ENCODE measurements at places on chromosomes 4 and X. TPM values are rescaled to one million over a fixed set of nuclear protein-coding genes. Genes with fewer than 3 reads are reported as not detected.

DNA sequence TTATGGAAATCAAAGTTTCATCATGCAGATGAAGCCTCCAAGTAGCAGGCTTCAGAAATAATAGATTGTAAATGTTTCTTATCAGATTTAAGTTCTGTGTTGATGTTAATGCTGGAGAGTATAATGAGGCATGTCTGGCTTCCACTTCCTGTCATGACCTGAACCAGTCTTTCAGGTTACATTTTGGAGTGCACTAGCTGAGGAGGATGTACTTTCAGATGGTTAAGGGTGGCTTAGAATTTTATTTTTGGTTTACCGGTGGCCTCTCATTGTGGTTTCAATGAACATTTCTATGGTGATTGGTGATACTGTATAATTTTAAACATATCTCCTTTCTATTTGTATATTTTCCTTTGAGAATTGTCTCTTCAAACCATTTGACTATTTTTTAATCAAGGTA is 890.4 kb downstream of the SH3BGRL start:
- no peak overlapping the region for H3K4me3 ChIP-seq
- H3K4me1 ChIP-seq = no peaks in the 10 kb centered on the region
- H3K27me3 ChIP-seq = peaks cover 1% of the 10 kb centered on the region
- no peaks in the 10 kb centered on the region for H3K36me3 ChIP-seq
- no peak overlapping the region for H3K27ac ChIP-seq
- DNase-seq = no peak

- H3K36me3 ChIP-seq = no peaks in the 10 kb centered on the region
- H3K27me3 ChIP-seq = no peaks in the 10 kb centered on the region
- DNase-seq = no peak
- peak overlapping the region; percentile 80 for H3K27ac ChIP-seq
Observed at GRCh38 chrX:105837232-105837631, 14.9 kb downstream of the NRK start.

SPANXN4 gene
- total RNA-seq = not detected

DNA sequence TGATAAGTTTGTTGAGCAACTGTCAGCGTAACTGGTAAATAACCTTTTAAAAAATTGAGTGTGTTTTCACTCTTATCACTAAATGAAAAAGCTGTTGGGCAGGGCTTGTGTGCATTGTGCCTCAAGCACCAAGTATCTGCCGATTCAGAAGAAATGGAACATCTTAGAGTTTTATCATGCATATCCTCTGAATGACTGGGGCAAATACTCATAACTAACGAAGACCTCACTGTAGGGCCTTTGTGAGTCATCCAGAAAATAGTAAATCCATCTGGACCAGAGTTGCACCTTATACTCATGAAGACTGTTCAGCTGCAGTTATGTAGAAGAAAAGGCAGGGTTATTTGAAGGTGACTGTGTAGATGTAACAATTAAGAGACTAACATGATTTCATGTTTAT is 222.1 kb downstream of the CAMK2D start:
- peaks cover 39% of the 10 kb centered on the region for H3K4me1 ChIP-seq
- H3K27ac ChIP-seq = no peak overlapping the region
- peaks cover 6% of the 10 kb centered on the region for H3K36me3 ChIP-seq
- no peaks in the 10 kb centered on the region for H3K27me3 ChIP-seq

FAT1 gene
- 663 TPM for total RNA-seq

DNA sequence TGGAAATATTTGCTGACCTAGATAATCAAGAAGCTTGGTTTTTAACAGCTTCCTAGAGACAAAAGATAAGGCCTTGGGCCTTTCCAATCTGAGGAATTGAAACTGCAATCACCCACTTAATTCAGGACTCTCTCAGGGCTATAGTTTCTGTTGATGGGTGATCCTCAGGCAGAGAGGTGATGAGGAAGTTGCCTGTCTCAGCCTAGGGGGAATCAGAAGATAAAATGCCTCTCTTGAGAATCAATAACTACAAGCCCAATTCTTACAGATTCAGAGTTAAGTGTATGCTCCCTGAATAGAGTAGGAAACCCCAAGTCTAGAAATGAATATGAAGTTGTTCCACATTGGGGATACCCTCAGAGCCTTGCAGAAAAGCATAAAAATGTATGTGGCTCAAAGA is 45.5 kb downstream of the NFKB1 start:
- H3K27ac ChIP-seq = no peak overlapping the region
- H3K4me1 ChIP-seq = peaks cover 6% of the 10 kb centered on the region
- H3K27me3 ChIP-seq = no peaks in the 10 kb centered on the region
- H3K4me3 ChIP-seq = no peak overlapping the region
- peaks cover 9% of the 10 kb centered on the region for H3K36me3 ChIP-seq
- no peak for DNase-seq

- peaks cover 4% of the 10 kb centered on the region for H3K27me3 ChIP-seq
- H3K4me1 ChIP-seq = no peaks in the 10 kb centered on the region
- no peak overlapping the region for H3K27ac ChIP-seq
- no peaks in the 10 kb centered on the region for H3K36me3 ChIP-seq
- H3K4me3 ChIP-seq = no peak overlapping the region
Observed at GRCh38 chr4:74548561-74548960, 103.6 kb downstream of the AREG start.

DNA sequence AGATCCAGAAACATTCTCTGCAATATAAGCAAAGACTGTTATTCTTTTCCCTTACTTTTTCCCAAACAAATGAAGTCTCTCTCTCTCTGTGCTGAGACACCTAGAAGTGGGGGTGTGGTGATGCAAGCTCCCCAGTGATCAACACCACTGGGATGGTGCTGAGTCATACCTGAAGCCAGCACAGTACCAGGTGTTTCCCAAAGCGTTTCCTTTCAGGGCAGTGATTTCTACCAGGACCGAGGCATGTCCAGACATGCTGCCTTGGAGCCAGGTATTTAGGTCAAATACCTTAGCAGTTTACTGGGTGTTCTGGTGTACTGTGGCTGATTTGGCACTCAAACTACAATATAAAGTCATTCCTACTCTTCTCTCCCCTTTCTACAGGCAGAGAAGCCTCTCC is 726.5 kb downstream of the FAM133A start:
- no peak overlapping the region for H3K4me3 ChIP-seq
- H3K4me1 ChIP-seq = no peaks in the 10 kb centered on the region
- no peaks in the 10 kb centered on the region for H3K36me3 ChIP-seq
- H3K27ac ChIP-seq = no peak overlapping the region
- H3K27me3 ChIP-seq = peaks cover 2% of the 10 kb centered on the region

GRCh38 chr4:117293784-117294183 is 208.4 kb upstream of the TRAM1L1 start:
- H3K27ac ChIP-seq = no peak overlapping the region
- no peaks in the 10 kb centered on the region for H3K36me3 ChIP-seq
- no peak for DNase-seq
- no peaks in the 10 kb centered on the region for H3K27me3 ChIP-seq

DNA sequence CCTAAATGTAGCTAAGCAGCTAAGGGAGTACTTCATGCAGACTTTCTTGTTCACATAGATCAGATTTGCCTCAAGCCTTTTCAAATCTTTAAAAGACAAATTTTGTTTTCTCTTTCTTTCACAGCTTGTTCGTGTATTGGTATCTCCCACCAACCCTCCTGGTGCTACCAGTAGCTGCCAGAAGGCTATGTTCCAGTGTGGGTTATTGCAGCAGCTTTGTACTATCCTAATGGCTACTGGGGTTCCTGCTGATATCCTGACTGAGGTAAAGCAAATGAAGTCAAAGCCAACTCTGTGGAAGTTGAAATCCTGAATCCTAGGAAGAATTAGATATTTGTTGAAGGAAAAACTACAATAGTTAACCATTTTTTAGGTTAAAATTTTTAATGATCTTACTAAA is 62.6 kb downstream of the USO1 start:
- H3K4me1 ChIP-seq = peaks cover 2% of the 10 kb centered on the region
- DNase-seq = no peak
- H3K27me3 ChIP-seq = no peaks in the 10 kb centered on the region
- H3K4me3 ChIP-seq = no peak overlapping the region

DNA sequence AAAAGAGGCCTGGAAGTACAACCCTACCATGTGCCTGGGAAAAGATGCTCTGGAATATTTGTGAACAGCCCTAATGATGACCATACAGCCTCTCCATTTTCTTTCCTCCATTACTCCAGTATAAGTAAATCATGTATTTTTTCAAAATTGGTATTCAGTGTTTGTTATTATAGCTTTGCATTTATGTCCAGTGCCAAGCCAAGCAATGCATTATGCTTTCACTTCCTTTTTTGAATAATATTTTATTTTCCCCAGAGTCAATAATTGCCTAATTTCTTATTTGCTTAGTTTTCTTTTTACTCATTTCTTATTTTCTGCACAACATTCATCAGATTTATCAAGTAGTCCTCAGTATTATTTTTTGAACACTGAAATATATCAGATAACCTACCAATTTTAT is 49.3 kb upstream of the EOLA2 start:
- H3K36me3 ChIP-seq = no peaks in the 10 kb centered on the region
- no peak overlapping the region for H3K27ac ChIP-seq
- H3K4me1 ChIP-seq = peaks cover 2% of the 10 kb centered on the region
- H3K4me3 ChIP-seq = no peak overlapping the region
- no peak for DNase-seq

DNA sequence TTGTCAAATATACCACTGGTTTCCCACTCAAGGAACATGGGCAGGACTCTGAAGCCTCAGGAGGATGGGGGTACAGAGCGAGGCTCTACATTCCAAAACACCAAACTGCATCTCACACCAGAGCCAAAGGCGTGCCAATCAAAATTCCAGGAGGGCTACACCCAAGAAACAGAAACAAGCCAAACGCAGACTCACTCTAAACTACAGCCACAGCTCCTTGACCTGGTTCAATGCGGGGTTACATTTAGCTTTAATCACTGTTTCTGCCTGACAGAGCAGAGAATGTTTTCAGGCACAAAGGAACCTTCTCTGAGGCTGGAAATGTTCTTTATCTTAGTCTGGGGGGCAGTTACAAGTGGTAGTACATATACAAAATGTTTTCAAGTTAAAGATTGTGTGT is 2121.5 kb upstream of the AGA start:
- no peaks in the 10 kb centered on the region for H3K27me3 ChIP-seq
- peaks cover 1% of the 10 kb centered on the region for H3K36me3 ChIP-seq
- no peak overlapping the region for H3K4me3 ChIP-seq
- H3K4me1 ChIP-seq = no peaks in the 10 kb centered on the region
- DNase-seq = no peak
- H3K27ac ChIP-seq = no peak overlapping the region

DNA sequence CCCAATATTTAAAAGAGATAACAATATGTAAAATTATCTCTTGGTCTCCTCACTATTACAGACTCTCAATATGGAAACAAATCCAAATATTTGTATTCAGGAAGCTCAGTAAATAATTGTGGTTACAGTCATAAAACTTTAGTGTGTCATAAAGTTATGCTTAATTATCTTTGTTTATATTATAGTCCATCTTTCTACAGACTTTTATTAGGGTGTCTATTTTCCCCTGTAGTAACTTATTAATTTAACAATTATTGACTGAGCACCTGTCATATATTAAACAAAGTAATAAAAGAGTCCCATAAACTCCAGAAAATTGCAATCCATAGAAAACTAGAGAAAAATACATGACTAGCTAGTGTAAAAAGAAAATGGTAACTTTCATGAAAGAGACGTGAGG is 61.6 kb upstream of the GPM6A start:
- H3K4me1 ChIP-seq = peaks cover 6% of the 10 kb centered on the region
- H3K4me3 ChIP-seq = no peak overlapping the region
- no peaks in the 10 kb centered on the region for H3K36me3 ChIP-seq
- DNase-seq = no peak

FAM193A gene
- total RNA-seq = 24.9 TPM

NDP gene
- 1.7 TPM for total RNA-seq

- H3K36me3 ChIP-seq = no peaks in the 10 kb centered on the region
- no peak overlapping the region for H3K27ac ChIP-seq
- no peak overlapping the region for H3K4me3 ChIP-seq
- H3K4me1 ChIP-seq = peaks cover 10% of the 10 kb centered on the region
- DNase-seq = no peak
Observed at GRCh38 chr4:136861091-136861490, 671.2 kb downstream of the PCDH18 start.

DNA sequence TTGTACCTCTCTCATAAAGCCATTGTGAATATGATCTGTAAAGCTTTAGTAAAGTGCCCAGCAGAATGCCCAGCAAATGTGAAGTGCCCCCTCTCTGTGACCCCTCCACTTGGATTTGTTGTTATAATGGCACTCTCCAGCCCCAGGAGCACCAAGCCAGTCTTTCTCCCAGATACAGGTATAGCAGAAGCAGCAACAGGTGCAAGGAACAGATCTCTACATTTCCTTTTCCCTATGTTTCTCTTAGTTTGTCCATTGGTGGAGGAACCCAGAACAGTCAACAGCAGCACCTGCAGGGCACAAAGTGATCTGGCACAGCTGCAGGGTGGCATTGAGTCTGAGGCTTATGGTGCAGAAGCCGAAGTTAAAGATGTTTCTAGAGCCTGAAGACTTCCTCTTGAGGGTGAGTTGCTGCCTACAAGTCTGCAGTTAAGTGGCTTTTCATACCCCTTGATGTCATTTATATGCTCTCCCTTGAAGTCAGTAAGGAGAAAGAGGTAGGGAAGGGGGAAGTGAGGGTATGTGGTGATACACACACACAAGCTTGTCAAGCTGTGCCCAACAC is 16.1 kb upstream of the CXCL3 start:
- H3K36me3 ChIP-seq = no peaks in the 10 kb centered on the region
- H3K27me3 ChIP-seq = peaks cover 14% of the 10 kb centered on the region
- peaks cover 17% of the 10 kb centered on the region for H3K4me1 ChIP-seq

DNA sequence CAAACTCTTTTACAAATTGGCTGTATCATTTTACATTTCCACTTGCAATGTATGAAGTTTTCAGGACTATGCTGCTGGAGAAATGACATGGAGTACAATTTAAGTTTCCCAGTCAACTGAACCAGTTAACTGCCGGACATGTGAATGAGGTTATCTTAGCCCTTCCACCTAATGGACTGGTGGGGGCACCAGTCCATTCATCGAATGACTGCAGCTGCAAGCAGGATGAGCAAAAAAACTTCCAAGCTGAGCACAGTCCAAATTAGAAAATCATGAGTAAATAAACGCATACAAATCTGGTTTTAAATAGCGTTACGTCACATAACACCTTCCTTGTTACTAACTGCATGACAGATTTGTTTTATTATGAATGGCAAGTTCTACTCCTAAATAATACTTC is 1131.5 kb downstream of the PCDH18 start:
- H3K27ac ChIP-seq = no peak overlapping the region
- no peaks in the 10 kb centered on the region for H3K27me3 ChIP-seq

- no peak for DNase-seq
- H3K27ac ChIP-seq = no peak overlapping the region
- H3K36me3 ChIP-seq = no peaks in the 10 kb centered on the region
- H3K27me3 ChIP-seq = peaks cover 2% of the 10 kb centered on the region
- H3K4me3 ChIP-seq = no peak overlapping the region
- H3K4me1 ChIP-seq = no peaks in the 10 kb centered on the region
Observed at GRCh38 chr4:11252149-11252548, 176.5 kb downstream of the HS3ST1 start.

PPARGC1A gene
- 2.2 TPM for total RNA-seq

SCML2 gene
- 3.3 TPM for total RNA-seq

- DNase-seq = no peak
- peaks cover 16% of the 10 kb centered on the region for H3K4me1 ChIP-seq
- H3K27ac ChIP-seq = peak overlapping the region; percentile 39
- H3K4me3 ChIP-seq = no peak overlapping the region
- H3K27me3 ChIP-seq = no peaks in the 10 kb centered on the region
Observed at GRCh38 chrX:63513825-63514568, 162.9 kb upstream of the SPIN4 start.
